ENCODE measurements at places on chromosomes 16 and 17.

- DNase-seq, result no peak
Observed at GRCh38 chr16:76309639-76310335, 32.6 kb downstream of the CNTNAP4 start.

GRCh38 chr17:17698371-17698770 is 17.1 kb downstream of the RAI1 start:
- DNase-seq, result no peak

- DNase-seq, result no peak
Observed at GRCh38 chr16:14014284-14014625, 56.9 kb upstream of the MRTFB start.

- DNase-seq, result no peak
Observed at GRCh38 chr17:30341703-30342249, 7.9 kb upstream of the TMIGD1 start.

DNA sequence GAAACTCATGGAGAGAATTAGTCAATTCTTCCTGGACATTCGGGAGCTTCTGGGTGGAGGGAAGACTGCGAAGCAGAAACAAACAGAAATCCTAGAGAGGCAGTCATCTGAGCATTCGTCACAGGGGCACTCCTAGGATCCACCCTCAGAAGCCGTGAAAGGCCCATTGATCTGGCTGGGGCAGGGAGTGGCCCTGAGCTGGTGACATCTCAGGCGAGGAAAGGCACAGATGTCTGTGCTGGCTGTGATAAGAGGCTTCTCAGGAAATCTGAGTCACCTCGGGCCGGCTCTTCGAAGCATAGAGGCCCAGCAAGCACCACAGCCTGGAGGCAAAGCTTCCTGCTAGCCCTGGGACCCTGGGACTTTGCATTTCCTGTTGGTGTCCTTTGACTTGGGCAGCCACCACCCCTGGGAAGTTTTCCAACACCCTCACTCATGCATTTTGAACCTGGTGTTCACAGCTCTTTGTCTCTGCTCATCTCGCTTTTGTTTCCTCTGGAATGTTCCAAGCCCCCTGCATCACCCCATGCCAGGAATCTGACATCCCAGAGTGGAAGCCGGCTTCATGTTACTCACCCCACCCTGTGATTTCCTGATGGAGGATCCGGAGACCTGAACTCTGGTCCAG is 23.3 kb upstream of the CDRT4 start:
- peak; percentile 63 for DNase-seq

GRCh38 chr16:81481207-81481821 is 36.7 kb downstream of the CMIP start:
- DNase-seq, result no peak

GRCh38 chr17:77781536-77781935 is 177.0 kb upstream of the TNRC6C start:
- DNase-seq, result no peak

DNA sequence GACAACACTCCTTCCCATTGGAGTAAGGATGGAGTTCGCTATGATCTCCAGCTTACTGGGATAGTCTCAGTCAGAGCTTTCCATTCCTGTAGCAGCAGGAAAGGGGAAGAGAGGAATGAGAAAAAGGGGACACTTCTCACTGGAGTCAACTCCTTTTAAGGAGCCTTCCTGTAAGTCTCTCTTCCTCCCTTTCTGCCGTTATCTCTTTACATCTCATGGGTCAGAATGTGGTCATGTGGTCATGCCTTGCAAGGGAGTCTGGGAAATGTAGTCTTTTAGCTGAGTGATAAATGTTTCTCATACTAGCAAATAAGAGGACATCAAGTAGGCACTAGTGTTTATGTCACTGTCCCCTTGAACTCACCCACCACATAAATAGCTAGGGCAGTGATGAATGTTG is 227.3 kb downstream of the HAPSTR1 start:
- DNase-seq, result no peak

DNA sequence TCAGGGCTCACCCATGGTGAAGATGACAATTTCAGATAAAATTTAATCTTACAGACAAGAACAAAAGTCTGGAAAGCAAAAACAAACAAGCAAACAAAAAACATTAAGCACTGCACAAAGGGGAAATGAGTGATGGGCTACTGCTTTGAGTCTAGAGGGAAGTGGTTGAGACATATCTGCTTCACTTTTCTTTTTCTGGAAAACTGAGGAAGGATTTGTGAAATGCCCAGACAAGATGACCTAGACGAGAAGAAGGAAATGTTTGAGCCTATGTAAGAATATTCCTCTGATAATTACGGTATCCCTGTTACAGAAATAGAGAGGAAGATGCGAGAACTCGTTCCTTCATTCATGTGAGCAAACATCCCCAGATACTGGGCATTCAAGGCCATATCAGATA is 11.5 kb upstream of the HYDIN start:
- no peak for DNase-seq

DNA sequence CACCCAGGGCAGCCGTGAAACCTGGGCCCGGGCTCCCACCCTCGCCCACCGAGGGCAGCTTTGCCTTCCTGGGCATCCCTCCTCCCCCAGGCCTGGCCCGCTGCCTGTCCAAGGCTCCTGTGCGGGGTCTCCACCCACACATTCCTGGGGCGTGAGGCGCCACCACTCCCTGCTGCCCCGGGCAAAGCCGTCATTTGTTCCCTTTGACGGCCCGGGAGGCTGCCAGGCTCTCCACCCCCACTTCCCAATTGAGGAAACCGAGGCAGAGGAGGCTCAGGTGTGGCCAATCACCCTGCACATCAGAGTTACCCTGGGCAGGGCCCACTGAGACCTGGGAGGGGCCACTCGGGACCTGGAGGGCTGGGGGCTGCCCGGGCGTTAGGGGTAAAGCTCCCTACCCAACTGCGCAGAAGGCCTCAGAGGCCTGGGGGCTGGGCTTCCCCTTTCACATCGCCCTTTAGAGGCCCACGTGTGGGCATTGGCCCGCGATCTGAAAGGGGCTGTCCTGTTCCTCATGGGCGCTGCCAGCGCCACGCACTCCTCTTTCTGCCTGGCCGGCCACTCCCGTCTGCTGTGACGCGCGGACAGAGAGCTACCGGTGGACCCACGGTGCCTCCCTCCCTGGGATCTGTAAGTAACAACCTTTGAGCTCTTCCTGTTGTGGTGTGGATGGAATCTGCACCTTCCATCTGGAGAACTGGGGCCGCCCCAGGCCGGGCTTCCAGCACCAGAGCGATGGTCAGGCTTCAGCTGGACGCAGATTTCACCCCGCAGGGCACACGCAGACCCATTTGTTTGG is at the start of gene MSLN:
Gene MSLN (plus strand): TSS at position 190 of the 799 bp plus-strand sequence. CDS start 1,947 bp downstream, outside the sequence.
- no peak for DNase-seq

GRCh38 chr16:67927131-67927941 is 4.3 kb downstream of the CTRL start:
- DNase-seq, result peak; percentile 27

DNA sequence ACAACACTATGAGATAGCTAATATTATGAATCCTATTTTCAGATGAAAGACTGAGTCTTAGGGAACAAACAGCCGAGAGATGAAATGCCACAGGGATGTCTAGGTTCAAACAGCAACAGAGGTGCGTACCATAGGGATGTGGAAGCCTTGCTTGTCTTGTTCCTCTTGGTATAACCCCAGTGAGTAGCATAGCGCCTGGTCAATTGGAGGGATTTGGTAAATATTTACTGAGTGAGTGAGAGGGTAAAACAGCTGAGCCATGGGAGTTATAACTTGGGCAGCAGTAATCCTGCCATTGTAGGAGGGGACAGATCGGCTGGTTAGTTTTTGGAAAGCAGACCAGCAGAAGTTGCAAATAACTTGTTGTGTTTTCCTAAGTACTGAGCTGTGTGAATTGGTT is 80.2 kb downstream of the WWOX start:
- DNase-seq, result no peak

- DNase-seq, result no peak
Observed at GRCh38 chr16:9384141-9384540, 292.7 kb downstream of the HAPSTR1 start.

DNA sequence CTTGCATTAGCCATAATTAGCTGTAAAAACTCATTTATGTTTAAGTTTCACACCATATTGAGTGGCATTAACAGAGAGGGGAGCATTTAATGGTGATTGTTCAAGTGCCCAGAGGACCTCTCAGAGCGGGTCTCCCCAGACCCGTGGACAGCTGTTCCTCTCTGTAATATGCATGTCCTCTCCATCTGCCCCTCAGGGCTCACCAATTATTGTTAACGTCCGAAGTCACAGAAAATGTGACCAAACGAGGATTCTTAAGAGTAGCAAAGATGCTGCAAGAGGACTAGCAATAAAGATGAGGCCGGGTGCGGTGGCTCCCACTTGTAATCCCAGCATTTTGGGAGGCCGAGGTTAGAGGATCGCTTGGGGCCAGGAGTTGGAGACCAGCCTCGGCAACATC is 130.2 kb downstream of the CPPED1 start:
- no peak for DNase-seq

DNA sequence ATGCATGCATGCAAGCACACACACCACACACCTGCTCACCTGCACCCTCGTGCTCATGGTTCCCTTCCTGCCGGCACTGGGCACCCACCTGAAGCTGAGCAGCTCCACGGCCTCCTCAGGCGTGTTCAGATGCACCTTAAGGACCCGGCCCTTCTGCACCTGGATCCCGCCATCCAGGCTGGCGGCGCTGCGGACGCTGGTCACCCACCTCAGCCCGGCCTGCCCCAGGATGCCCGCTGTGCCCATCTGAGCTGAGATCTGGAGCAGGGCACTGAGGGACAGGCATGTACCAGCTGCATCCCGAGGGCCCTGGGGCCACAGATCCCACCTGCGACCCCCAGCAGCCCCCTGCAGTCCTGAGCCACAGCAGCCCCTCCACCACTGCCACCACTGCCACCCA is 110.0 kb downstream of the LITAF start:
- DNase-seq, result no peak

DNA sequence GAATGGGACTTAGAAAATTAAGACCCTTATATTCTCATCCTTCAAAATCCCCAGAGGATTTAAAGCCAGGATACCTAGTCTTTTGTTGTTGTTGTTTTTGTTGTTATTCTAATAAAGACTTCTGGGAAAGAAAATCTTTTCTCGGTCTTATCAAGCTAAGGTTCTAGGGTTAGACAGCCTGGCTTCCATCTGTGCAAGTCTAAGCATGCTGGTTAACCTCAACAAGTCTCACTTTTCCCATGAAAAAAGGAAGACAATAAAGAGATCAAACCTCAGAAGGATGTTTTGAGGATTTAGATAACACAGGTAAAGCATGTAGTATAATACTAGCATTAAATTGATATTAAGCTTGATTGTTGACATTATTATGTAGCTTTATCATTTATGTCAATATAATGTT is 486.4 kb upstream of the SOX9 start:
- DNase-seq, result no peak

GRCh38 chr17:57544401-57544800 is 200.7 kb downstream of the CCDC182 start:
- no peak for DNase-seq
